ENCODE measurements at places on chromosomes 13 and 19.

DNA sequence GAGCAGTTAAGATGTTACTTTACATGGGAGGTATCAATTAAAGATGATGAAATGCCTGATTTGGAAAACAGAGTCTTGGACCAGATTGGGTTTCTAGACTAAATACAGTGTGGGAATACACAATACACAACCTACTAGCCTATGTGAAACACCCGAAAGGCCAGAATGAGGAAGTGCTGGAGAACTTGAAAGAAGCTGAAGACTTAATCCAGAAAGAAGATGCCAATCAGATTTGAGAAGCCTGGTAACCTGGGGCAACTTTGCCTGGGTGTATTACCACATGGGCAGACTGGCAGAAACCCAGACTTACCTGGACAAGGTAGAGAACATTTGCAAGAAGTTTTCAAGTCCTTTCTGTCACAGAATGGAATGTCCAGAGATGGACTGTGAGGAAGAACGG lies 43.2 kb downstream of the N4BP2L1 start:
- DNase-seq, result no peak

GRCh38 chr13:63901630-63902029 lies 2486.0 kb upstream of the PCDH20 start:
- no peak for DNase-seq

GRCh38 chr13:76943646-76944045 lies 4.7 kb upstream of the ACOD1 start:
- no peak for DNase-seq

DNA sequence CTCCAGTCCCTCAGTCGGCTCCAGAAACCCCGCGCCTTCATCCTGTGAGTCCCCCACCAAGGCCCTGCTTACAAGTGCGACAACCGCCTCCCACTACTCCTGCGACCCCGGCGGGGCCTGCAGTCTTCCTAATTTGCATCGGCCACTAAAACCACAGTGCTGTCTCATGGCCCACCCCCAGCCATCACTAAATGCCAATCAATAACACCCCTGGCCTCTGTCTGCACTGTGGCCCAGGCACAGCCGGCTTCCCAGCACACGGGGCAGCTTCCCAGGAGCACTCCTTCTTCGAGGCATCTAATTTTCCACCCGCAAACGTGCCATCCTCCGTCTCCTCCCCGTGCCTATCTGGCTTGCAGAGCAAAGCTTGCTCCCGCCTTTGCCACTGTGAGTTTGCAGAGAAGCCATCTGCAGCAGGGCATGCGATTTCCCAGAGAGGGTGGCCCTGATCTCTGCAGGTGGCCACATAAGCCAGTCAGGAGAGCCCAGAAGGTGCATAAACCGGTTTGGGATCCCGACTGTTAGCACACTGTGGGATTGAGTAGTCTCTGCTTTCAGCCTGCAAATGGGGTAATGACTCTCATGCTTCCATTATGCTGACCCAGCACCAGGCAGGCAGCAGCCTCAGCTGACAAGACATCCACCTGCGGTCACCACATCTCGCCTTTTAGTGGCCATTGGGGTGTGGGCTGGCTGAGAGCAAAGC lies 34.0 kb upstream of the USE1 start:
- no peak for DNase-seq

- DNase-seq, result no peak
Measured at GRCh38 chr13:42600943-42601342, 27.0 kb downstream of the TNFSF11 start.

- DNase-seq, result no peak
Measured at GRCh38 chr13:37576601-37577000, 22.0 kb downstream of the POSTN start.

DNA sequence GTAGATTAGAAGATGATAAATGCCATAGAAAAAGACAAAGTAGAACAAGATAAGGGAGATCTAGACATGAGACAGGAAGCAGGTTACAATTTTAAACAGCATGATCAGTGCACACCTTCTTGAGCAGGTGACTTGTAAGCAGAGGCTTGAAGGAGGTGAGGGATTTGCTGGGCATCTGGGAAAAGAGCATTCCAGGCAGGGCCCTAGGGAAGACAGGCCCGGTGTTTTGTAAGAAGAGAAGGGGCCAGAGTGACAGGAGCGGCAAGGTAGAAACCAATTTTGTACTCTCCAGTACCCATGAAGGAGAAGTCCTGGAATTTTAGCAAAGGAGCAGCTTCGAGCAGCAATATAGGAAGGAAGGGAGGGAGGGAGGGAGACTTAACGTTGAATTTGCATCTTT lies 296.5 kb downstream of the MZT1 start:
- no peak for DNase-seq

GRCh38 chr13:32590266-32590665 lies 4.0 kb downstream of the PDS5B start:
- DNase-seq, result no peak

- no peak for DNase-seq
Measured at GRCh38 chr13:36737524-36738083, 63.8 kb downstream of the SERTM1 start.

GRCh38 chr13:101627556-101627943 lies 175.1 kb downstream of the ITGBL1 start:
- no peak for DNase-seq

DNA sequence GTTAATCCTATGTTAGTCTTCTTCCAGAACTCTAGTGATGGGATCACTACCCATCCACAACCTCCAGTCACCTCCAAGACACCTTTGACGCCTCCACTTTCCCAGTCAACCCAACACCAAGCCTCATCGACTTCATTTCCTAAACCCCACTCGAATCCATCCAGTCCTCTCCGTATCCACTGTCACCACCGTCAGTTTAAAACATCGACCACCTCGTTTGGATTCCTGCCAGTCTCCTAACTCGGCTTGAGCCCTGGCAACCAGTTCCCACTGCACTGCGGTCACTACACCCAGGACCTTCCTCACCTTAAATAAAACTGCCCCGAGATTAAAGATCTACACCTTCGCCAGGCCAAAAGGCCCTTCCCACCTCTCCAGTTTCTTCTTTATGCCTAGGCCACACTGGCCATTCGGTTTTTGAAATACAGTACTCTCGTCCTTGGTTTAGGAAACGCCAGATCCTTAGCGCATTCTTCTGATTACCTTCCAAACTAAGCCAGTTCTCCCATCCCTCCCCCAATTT lies 1.2 kb downstream of the MTIF3 start:
- no peak for DNase-seq

DNA sequence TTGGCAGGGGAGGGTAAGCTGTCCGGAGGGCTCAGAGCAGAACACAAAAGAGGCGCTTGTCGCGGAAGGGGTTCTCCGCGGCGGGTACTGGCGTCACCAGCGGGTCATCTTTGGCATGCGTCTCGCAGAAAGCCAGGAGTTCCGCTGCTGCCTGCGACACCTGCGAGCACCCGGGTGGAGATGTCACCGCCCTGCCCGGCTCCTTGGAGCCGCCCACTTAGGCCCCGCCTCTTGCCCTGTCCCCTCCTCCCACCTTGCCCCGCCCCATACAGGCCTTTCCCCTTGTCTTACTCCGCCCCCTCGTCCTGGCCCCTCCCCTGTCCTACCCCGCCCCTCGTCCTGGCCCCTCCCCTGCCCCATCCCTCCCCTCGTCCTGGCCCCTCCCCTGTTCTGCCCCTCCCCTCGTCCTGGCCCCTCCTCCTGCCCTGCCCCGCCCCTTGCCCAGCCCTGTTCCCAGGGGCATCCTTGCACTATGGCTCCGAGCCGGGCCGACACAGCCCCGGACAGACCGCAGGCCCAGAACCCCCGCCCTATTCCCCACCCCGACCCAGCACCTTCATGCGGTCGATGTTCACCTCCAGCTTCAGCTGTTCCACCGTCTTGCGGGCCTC lies 1.9 kb downstream of the GNG8 start:
- peak; percentile 98 for DNase-seq

- DNase-seq, result no peak
Measured at GRCh38 chr13:24022568-24022967, 125.3 kb upstream of the C1QTNF9B start.

GRCh38 chr19:4327877-4328242 lies 10.8 kb downstream of the STAP2 start:
- no peak for DNase-seq

GRCh38 chr13:59601993-59602392 lies 561.7 kb downstream of the DIAPH3 start:
- DNase-seq, result no peak

DNA sequence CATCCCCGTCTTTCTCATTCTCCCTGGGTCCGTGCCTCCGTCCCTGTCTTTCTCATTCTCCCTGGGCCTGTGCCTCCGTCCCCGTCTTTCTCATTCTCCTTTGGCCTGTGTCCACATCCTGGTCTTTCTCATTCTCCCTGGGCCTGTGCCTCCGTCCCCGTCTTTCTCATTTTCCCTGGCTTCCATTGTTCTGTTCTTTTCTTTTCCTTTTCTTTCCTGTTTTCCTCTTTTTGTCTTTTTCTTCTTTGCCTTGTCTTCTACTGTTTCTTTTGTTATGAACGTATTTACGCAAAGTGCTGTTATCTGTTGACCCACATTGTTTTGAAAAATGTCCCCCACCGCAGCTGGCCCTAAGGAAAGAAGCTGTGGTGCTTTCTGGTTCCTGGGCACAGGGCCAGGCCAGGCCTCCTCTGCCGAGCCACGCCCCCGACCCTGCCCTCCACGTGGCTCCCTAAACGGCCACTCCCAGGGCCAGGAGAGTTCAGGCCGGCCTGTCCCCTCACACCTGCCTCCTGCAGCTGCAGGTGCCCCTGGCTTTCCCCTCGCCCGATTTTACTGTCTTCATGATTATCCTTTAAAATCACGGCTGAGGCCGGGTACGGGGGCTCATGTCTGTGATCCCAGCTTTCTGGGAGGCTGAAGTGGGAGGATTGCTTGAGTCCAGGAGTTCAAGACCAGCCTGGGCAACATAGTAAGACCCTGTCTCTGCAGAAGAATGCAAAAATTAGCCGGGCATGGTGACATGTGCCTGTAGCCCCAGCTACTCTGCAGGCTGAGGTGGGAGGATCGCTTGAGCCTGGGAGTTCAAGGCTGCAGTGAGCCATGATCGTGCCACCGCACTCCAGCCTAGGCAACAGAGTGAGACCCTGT lies 14.0 kb upstream of the TMPRSS9 start:
- DNase-seq, result no peak

DNA sequence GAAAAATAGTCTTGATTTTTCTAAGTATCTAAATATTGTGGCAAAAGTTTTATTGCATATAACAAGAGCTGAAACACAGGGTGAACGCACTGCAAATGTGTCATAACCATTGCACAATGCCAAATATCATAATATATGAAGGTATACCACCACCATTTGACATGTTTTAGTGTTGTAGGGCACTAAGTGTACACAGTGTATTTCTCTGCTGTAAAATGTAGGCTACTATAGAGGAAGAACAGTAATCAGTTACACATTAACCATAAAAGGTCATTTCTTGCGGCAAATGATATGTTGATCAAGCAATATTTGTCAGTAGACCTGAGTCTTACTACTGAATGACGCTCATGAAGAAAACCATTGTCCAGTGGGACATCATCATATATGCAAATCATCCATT lies 18.3 kb upstream of the KLF5 start:
- no peak for DNase-seq

DNA sequence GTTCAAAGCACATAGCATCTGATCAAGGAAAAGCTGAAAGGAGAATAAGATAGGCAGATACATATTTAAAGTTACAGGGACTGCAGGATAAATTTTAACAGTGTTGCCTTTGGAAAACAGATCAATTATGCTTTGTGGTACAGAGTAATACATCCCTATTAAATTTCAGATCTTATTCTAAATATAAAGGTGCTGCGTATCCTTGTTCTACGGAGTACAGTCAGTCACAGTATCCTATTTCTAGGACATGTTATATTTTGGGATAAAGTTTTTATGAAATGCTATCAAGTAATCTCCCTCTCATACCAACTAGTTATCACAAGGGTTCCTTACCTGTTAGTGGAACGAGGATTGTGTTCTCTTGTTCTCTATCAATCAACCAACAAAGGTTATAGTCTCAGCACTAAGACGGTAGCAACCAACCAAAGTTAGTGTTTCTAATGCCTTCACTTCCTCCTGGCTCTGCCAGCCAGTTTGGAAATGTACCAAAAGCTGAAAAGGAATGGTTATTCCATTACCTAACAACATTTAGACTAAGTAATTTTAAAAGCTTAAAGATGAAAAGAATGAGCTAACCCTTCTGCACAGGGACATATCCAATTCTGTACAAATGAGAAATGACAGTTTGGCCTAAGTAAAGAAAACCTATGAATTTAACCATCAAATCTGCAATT lies 35.2 kb downstream of the TSC22D1 start:
- no peak for DNase-seq

- DNase-seq, result no peak
Measured at GRCh38 chr13:20353973-20354372, 121.9 kb upstream of the GJB6 start.

DNA sequence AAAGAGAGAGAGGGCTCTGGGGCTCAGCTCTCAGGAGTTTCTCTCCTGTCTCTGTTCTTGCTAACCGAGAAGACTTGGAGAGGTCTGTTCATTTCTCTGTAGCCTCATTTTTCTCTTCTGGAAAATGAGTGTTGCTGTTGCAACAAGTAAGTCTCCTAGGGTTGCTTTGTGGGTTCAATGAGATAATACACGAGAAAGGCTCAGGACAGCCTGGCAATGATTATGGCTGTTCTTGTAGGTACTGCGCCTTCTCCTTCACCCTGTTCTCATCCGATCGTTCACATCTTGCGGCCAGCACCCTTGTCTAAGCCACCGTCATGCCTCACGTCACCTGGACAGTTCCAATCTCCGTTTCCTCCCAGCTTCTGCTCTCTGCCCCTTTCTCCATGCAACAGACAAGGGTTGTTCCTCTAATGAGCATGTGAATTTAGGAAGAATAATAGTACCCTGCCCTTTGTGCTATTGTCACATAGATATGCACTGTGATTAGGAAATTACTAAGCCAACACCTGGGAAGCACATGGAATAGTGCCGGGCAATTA lies 4.2 kb downstream of the C5AR1 start:
- DNase-seq, result no peak

GRCh38 chr19:19297759-19298158 lies 22.6 kb downstream of the SUGP1 start:
- DNase-seq, result no peak

DNA sequence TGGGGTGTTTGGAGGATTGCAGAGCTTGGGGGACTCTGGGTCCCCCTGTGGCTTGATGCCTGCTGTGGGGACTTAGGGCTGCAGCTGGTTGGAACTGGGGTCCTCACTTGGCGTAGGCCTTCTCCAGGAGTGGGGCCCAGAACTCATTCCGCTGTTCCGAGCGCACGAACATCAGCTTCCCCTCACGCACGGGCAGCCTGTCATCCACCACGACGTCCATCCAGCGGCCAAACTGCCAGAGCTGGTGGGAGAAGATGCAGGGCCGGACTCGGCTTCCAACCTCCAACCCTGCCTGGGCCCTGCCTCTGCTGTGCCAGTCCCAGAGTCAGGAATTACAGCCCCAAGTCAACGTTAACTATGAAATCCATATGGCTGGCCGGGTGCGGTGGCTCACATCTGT lies 2.6 kb downstream of the CAPN12 start:
- DNase-seq, result no peak

GRCh38 chr13:99442273-99442895 lies 58.9 kb upstream of the TM9SF2 start:
- peak; percentile 50 for DNase-seq
